Fibroblast of villous mesenchyme (primary cell): ENCODE measurements at places on chromosomes 11 and 22.
A peak's percentile ranks its signal among the peaks of the same experiment; 100 is the strongest.

DNA sequence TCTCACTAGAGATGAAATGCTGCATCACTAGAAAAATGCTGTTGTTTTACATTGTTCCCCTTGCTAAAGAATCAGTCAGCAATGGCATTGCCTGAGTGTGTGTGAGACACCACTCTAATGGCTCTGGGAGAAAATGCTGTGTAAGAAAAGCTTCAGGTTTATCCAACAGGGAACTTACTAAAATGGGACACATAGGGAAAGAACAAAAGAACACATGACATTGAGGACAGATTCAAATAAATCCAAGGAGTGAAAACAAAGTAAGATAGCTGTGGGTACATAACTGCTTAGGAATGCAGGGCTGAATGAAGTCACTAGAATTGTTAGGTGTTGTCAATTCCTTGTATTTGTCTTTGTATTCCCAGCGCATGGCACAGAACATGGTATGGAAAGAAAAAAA lies 24.2 kb downstream of the BLID start:
- DNase-seq, result peak; percentile 31

DNA sequence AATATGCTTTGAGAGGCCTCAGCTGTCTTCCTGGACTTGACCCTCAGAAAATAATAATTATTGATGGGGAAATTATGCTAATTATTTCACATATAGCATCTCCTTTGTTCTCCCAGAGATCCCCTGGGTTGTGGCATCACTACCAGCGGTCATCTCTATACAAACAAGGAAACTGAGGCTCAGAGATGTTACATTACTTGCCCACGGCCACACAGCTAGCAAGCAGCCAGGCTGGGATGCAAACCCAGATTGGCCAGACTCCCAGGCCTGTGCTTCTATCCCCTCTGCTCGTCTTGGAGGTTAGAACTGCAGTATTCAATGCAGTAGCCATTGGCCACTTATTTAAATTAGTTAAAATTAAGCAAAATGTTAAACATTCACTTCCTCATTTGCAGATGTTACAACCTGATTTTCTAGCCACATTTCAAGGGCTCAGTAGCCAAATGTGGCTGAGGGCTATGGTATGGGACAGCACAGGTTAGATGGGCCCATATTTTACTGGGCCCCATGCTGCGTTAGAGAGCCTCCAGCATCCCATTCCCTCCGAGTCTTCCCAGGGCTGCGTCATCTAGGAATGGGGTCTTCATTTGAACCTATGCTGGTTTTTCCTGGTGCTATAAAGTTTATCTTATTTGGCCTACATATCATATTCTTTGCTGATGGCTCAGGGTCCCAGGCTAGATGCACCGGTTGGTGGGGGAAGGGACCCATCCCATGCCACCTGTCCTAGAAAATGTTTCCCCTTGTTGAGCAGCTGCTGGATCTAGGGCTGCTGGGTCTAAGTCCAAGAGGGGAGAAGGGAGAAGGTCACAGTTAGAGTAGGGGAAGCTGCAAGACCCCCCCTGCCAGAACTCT lies 2.2 kb downstream of the SLC35C1 start:
- DNase-seq, result no peak

DNA sequence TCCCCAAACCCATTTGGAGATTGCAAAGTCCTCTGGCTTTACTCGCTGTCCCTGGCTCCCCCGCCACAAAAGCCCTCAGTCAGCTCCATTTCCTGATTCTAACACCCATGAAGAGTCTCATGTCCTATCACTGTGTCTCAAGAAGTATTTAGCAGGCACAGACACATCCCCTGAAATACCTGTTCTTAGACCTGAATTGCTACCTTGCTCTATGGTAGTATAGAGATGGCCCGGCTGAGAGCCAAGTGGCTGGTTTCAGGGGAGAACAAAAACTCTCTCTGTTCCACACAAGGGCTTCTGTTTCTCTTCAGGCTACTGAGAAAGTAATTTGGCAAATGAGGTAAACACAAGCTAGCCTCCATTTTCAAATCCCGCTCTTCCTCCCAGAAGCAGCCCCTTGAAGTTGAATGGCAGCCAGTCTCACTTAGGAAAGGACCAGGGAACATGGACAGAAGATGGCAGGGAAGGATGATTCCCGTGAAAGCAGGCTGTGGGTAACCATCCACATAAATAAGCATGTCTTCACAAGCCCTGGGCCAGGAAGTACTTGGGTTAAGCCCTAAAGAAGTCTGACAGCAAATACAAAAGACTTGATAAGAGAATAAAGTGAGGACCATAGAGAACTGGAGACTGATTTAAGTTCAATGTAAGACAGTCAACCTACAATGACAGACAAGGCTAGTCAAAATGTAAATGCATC lies 137.8 kb downstream of the C11orf58 start:
- DNase-seq, result no peak

GRCh38 chr11:20221566-20221965 lies 61.3 kb upstream of the DBX1 start:
- no peak for DNase-seq

DNA sequence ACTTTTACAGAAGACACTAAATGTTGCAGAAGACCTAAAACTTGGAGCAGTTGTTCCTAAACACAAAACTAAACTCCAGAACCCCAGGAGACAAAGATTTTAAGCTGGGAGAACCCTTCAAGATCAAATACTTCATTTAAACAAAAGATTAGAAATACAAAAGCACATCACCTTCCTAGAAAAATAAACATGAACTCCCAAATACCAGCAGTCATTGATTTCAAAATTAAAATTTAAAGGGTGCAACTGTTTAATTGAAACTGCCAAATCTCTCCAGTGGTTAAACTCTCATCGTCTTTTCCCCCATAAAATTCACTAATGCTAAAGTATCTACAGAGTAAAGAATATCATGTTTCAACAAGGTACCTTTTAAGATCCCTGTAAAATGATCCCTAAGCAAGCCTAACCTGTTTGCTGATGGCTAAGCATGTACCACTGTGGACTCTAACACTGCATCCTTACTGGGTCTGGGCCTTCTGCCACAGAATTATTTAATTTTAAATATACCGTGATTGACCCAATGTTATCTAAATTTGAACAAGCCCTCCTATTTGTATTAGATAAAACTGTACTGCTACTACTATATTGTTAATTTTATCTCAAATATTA lies 53.7 kb upstream of the CCDC34 start:
- no peak for DNase-seq

- DNase-seq, result peak; percentile 49
Measured at GRCh38 chr11:46382646-46383403, 1.4 kb downstream of the MDK start.

DNA sequence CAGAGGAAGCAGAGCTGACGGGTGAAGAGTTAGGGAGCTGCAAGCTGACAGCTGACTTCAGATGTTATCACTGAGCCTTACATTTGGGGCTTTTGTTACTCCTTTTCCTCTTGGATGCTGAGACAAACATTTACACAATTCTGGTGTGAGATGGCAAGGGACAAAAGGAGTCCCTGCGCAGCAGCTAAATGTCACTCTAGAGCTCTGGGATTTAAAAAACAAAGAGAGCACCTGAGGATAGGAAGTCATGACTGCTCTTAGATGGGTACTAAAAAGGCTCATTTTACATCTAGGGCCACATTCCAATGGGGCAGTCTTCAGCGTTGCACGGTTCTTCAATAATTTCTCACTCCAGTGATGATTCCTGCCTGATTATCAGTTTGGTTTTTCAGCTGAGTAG lies 204.5 kb downstream of the RAB38 start:
- DNase-seq, result no peak

- DNase-seq, result peak; percentile 19
Measured at GRCh38 chr11:2870969-2871680, 14.4 kb downstream of the CDKN1C start.

- no peak for DNase-seq
Measured at GRCh38 chr22:17489101-17489500, 74.2 kb upstream of the SLC25A18 start.

GRCh38 chr11:102459393-102459792 lies 6.8 kb upstream of the TMEM123 start:
- DNase-seq, result no peak

DNA sequence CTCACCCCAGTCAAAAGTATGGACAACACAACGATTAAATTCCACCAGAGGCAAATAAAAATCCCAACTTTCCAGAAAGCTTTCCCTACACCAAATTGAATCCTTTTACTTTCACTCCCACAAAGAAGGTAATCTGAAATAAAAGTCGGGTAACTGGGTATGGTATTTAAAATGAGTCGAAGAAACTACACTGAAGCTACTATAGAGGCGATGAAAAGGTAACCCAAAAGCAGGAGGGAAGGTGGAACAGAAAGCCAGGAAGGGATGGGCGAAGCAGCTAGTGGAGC lies 1.1 kb downstream of the PICALM start:
- no peak for DNase-seq

DNA sequence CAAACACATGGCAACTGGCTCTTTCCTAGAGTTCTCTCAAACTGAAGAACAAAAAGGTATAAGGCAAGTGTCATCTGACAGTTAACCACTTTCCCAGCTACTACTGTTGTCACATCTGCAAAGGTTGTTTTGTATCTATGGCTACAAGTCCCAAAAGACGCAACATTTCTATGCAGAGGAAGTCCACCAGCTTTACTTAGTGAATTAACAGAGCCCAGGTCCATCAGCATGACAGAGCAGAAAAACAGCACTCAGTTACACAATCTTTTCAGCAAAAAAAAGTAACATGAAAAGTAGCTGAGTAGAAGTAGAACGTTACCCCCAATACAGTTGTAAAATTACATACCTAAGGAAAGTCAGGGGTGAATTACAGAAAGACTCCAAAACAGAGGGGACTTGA lies 12.1 kb downstream of the CPSF7 start:
- DNase-seq, result peak; percentile 63

- DNase-seq, result no peak
Measured at GRCh38 chr11:71115770-71116692, 136.3 kb downstream of the SHANK2 start.

- peak; percentile 27 for DNase-seq
Measured at GRCh38 chr11:67179892-67180490, 60.9 kb downstream of the KDM2A start.

GRCh38 chr22:49613511-49614270 lies 214.0 kb downstream of the BRD1 start:
- DNase-seq, result no peak

GRCh38 chr11:85483861-85484260 lies 143.3 kb downstream of the DLG2 start:
- DNase-seq, result peak; percentile 49

- peak; percentile 23 for DNase-seq
Measured at GRCh38 chr22:27972732-27973698, 54.0 kb upstream of the PITPNB start.

DNA sequence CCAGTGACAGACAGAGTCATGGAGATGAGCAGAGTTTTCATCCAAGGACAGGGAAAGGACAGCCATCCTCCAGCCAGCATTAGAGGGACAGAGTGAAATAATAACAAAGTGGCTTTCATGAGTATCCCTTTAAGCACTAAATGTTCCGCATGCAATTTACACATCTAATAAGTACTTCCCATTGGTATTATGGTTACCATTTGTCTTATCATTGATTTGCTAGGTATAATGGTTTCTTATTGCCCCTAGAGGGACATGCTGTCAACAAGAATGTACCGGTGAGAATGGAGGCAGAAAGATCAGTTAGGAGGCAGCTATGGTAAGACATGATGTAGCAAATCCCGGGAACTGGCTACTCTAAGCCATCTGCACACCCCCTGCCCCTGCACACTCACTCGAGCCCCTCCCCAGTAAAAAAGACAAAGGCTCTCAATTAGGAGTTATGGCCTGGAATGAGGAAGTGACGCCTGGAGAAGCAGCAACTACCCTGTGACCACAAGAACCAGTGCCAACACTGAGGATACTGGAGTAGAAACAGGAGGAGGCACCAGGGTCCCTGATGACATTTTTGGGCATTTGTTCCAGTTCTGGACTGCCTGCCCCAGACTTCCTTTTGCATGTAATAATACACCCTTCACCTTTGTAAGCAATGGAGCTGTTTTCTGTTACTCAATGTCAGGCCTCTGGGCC lies 30.2 kb upstream of the HMGXB4 start:
- no peak for DNase-seq

DNA sequence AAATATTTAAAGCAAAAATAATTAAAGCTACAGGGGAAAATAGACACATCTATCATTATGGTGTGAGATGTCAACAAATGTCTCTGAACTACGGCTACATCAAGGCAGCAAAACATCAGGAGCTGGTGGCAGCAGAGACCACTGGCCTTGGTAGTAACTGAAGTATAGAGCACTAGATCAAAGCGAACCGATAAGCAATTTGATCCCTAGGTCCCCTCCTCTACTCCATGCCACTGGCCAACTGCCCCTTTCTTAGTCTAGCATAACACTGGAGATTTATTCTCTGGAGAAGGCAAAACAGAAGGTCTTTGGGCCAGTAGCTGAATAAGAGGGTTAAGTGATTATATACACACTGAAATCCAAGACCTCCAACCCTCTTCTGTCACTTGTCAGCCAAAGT lies 13.6 kb upstream of the RAB3IL1 start:
- DNase-seq, result no peak

- no peak for DNase-seq
Measured at GRCh38 chr22:31923747-31924146, 20.6 kb upstream of the YWHAH start.

GRCh38 chr22:27985323-27986275 lies 66.5 kb upstream of the PITPNB start:
- DNase-seq, result no peak

DNA sequence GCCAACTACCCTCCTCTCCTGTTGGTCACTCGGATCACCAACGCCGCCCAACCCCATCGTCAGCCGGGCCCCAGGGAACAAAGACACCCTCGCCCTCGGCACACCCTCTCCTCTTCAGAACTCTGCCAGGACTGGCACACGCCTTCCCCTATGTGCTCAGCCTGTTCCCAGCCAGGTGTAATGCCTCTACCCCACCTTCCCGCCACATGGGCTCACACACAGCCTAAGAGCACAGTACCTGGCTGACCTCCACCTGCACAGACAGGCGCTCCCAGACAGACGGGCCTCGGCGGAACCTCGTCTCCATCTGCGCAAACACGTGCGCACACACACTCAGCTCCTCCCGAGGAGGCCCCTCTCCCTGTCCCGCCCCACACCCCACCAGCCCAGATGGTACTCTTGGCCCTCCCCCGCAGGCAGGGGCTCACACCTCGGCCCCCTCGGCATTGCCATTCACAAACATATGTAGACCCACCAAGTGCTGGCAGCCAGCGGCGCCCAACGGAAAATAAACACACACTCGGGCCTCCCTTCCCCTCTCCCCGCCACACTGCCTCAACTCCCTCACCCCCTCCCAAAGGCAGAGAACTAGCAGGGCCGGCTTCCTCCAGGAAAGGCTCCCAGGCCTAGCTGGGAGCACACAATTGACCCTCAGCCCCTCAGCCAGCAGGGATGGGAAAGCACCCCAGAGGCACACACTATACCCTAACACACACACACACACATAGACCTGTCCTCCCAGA lies 8.5 kb downstream of the ELFN2 start:
- no peak for DNase-seq

GRCh38 chr22:40965936-40966725 lies 15.0 kb downstream of the RBX1 start:
- DNase-seq, result no peak
